NCI-H774 (cell line): ENCODE measurements at places on chromosomes 4 and X.

GRCh38 chrX:75596178-75596577 is 73.3 kb upstream of the ZDHHC15 start:
- DNase-seq: no peak

GRCh38 chr4:30295652-30296051 is 424.5 kb upstream of the PCDH7 start:
- DNase-seq: no peak

GRCh38 chr4:96145601-96146000 is 305.7 kb downstream of the PDHA2 start:
- no peak for DNase-seq

DNA sequence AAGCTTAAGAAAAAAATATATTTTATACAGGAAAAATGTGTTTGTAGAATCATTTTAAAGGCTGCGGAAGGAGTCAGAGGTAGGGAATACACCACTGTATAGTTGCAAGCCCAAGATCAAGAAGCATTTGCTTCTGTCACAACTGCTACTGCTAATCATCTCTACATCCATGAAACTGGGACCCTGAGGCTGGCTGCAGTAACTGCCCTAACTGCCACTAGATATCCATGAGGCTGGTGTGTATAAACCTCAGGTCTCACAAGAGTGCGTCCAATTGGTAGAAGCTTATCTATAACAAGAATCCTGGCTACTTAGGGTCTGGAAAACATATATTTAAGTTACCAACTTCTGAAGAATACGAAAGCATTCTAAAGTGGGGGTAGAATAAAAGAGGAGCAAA is 69.1 kb downstream of the RXFP1 start:
- DNase-seq: no peak

GRCh38 chr4:167419468-167420140 is 185.3 kb upstream of the SPOCK3 start:
- no peak for DNase-seq

- no peak for DNase-seq
Observed at GRCh38 chr4:76429636-76430035, 5.4 kb upstream of the SHROOM3 start.

GRCh38 chrX:47480576-47480975 is 2.4 kb downstream of the ZNF41 start:
- no peak for DNase-seq

- no peak for DNase-seq
Observed at GRCh38 chr4:161167539-161167938, 996.3 kb downstream of the FSTL5 start.

DNA sequence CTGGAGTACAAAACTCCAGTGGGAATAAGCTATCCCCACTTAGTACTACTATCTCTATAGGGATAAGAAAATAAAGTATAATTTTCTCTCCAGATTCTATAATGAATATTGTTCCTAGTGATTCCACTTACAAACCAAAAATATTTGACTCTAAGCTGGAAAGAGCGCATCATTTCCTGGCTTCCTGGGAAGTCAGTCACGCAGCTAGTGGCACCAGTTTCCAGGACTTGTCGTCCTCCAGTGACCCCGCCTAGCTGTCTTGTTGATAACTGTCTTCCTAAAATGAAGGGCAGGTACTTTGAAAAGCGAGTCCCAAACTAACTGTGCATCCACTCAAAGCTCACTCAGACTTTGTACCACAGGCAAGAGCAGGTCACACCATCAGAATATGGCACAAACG is 39.3 kb downstream of the LNX1 start:
- DNase-seq: no peak
